ENCODE measurements at places on chromosomes 13 and 19.

- DNase-seq: no peak
Measured at GRCh38 chr13:94431574-94431973, 47.9 kb downstream of the DCT start.

GRCh38 chr19:18906605-18907519 is 10.9 kb upstream of the CERS1 start:
- no peak for DNase-seq

- DNase-seq: no peak
Measured at GRCh38 chr13:90872491-90873025, 474.9 kb upstream of the MIR17HG start.

DNA sequence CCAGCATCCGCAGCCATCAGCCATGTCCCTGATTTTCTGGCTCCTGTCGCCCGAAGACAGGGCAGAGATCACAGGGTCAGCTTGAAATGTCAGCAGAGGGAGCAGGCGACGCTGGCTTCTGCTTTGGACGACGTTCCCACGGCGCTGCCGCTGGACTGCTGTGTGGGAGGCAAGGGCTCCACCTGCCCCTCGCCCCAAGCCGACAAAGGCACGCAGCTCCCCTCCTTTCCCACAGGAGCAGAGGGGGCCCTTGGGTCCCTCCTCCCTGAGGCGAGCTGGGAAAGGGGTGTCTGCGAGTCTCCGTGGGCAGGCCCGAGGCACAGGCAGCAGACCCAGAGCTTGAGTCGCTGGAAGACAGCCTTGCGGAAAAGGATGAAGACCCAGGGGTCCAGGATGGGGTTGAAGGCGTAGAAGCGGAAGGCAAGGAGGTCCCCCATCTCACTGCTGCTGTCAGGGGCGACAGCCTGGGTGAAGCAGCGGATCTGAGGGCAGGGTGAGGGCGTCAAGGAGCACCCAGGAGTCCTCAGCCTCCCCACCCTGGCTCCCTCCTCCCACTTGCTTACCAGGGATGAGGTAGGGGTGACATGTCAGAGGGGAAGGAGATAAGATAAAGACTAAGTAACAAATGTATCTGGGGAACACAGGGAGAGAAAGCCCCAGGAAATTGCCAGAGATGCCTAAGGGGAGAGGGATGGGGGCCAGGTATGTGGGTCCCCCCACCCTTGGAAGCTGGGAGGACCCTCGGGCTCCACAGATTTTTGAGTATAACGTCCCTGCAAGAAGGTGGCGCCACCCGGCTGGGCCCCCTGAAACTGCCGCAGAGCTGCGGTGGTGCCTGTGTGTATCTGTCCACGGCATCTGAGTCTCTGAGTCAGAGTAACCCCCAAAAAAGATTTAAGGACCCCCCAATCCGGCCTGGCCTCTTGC is 3.4 kb downstream of the PTGIR start:
- DNase-seq: no peak

DNA sequence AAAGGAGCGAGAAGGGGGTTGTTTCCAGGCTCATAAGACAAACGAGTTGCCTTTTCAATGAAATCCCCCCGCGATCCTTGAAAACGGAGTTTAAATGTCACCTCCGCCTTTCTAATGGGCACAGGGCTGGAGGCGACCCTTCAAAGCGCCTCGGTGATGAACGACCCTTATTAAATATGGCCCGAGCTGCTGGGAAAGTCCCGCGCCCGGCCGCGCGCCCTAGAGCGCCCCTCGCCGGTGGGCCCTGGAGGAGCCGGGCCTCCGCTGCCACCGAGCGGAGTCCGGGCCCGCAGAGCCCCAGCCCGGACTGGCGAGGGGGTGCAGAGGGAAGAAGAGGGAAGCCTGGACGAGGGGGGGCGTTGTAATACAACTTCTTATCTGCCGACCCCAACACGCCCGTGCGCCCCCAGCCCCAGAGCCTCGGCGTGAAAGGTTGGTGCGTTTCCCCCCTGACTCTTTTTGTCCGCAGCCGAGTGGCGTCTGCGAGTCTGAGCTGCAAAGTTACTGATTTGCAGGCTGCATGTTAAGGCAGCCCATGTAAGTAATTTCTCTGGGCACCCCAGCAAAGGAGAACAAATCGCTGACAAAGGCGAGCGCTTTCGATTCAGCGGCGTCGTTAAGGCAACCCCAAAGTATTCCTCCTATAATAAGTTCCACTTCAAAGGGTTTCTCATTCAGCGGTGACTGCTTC is 11.9 kb downstream of the ZIC5 start:
- DNase-seq: no peak

- DNase-seq: no peak
Measured at GRCh38 chr13:112067116-112067741, at the start of gene SOX1. Gene SOX1 (plus strand): TSS chr13:112067149. CDS start chr13:112067659, 510 bp downstream.

DNA sequence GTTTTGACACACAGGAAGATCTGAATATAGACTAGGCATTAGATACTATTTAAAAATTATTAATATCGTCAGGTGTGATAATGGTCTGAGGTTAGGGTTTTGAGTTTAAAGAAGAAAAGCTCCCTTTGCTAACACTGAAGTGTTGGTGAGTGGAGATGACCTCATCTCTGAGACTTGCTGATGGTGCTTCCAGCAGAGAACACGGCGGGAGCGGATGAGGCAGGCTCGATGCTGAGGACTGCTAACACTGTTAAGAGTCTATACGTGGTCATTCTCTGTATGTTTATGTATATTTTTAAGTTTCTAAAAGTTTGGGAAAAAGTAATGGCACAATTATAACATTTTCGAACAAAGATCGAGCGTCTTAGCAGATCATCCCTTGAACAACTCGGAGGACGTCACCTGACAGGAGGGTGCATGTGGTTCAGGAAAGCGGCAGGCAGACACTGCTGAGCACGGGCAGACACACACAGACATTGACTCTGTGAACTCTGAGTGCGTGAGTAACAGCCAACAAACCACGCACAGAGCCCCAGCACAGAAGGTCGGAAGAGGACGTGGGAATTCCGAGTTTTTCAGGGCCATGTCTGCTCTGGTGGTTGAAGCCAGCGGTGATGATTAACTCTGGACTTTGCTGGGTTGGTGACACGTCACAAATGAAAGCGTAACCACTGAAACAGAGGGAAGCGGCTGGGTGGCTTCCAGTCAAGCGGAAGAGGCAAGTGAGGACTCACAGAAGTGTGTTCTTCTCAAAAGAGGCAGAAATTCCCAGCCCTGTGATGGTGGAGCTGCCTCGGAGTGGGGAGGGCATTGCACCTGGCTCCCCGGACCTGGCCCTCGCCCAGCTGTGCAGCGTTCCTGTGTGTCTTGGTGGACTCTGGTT is 91.9 kb upstream of the TEX29 start:
- no peak for DNase-seq

DNA sequence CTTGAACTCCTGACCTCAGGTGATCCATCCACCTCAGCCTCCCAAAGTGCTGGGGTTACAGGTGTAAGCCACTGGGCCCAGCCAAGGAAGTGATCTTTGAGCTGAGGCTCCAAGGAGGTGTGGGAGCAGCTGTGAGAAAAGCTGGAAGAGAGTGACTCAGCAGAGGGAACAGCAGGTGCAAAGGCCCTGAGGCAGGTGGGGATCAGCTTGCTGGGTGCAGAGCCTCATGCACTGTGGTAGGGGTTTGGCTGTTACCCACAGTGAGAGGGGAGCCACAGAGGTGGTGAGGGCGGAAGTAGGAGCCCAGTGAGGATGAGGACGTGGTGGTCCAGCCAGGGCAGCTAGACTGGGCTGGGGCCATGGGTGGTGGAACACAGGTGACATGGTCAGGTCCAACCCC is 6.5 kb downstream of the NPAS1 start:
- no peak for DNase-seq

DNA sequence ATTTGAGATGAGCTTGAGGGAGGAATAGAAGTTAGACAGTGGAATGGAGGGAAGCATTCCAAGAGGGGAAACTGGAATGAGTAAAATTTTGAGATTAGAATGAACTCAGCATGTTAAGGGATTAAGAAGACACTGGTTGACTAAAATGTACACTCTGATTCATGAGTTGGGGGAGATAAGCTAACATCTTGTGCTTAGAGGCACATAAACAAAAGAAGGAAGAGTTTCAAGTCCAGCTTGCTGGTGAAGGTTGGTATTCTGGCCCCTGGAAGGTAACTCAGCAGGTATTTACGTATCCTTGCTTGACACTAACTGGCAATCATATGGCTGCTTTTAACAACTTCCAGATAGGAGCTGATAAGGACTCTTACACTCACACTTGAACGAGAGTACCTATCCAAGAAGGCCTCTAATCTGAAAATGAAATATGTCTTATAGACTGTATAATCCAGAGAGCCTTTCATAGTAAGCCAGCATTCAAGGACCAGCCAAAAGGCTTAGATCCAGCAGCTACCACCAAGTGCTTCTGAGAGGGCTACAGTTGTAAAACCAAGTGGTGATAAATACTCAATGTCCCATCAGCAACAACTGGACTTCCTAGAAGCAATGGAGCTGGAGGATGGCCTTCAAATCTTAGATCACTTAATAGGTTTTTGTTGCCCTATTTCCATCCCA is 149.7 kb upstream of the SERP2 start:
- DNase-seq: no peak

DNA sequence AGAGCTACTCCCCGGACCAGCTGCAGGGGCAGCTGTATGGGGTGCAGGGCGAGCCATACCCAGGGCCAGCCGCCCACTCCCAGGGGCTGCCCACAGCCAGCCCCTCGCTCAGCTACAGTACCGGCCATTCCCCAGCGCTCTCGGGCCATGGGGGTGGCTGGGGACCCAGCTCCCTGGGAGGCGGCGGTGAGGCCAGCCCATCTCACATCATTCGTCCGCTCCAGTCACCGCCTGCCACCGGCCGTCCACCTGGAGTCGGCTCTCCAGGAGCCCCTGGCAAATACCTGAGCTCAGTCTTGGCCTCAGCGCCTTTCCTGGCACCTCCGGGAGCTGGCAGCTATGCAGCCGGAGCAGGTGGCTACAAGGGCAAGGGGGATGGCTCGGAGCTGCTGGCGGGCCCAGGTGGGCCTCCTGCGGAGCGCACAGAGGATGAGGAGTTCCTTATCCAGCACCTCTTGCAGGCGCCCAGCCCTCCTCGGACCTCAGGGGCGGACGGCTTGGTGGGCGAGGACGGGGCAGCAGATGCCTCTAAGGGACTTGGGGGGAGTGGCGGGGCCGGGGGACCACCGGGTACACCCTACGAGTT is 4.9 kb downstream of the PRR12 start:
- DNase-seq: no peak

- no peak for DNase-seq
Measured at GRCh38 chr13:36148446-36148845, 17.3 kb upstream of the DCLK1 start.

DNA sequence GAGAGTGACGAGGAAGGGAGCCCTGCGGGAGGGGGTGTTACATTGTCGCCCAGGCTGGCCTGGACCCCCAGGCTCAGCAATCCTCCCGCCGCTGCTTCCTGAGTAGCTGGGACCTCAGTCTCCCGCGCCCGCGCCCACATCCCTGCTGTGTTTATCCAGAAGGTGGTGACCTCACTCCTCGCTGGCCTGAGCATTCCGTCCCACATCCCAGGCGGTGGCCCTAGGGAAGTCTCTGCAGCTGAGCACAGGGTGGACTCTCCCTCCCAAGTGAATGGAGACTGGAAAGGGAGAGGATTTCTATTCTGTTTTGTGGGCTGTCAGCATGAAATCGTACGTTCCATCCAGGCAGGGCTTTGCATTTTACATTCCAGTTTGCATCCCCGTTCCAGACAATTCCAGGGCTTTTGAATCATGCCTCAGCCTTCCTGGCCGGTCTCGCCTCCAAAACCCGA is 401 bp upstream of the ZNF765 start:
- no peak for DNase-seq

DNA sequence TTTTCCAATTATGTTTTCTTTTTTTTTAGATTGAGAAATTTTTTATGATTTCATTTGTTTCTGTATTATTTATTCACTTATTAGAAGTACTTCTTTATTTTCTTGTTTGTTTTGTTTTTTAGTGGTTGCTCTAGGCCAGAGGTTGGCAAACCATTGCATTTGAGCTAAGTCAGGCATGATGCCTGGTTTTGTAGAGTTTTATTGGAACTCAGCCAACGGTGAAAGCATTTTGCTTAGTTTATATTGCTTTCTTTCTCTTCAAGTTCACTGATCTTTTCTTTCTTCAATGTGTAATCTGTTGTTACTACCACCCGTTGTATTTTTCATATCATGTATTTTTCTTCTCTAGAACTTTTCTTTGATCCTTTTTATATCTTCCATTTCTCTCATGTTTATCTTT is 19.7 kb downstream of the ZNF567 start:
- no peak for DNase-seq

GRCh38 chr13:94660695-94661326 is 51.5 kb downstream of the SOX21 start:
- peak; percentile 42 for DNase-seq

DNA sequence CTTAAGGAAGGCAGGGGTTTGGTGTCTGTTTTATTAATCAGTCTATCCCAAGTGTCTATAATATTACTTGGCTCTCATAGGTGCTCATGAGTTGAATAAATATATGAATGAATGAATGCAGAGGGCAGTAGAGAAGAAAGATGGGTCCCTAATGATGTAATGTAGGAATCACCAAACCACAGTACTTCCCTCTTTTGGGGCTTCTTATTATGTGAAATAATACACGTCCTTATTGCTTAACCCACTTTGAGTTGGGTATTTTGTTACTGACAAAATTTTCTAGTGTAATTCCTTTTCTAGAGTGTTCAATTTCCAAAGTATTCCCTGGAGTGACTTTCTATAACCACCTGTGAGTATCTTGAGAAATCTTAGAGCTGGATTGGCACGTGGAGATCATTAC is 13.2 kb downstream of the KLK5 start:
- DNase-seq: no peak

DNA sequence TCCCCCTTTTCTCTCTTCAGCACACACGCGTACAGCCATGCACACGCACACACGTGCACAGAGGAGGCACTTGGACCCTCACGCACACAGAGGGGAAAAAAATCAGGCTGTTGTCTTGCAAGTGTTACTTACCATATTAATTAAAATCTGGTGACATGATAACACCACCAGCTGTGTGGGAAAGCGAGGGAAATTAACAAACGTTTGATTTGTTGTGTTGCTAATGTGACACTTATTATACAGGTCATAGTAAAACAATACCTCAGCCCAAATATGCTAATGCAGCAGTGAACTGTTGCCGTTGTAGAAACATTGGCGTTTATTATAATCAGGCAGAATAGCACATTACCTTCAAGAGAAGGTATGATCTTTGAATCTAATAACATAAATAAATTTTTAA is 211.7 kb downstream of the TEX29 start:
- no peak for DNase-seq

- no peak for DNase-seq
Measured at GRCh38 chr13:101594936-101595335, 142.5 kb downstream of the ITGBL1 start.

DNA sequence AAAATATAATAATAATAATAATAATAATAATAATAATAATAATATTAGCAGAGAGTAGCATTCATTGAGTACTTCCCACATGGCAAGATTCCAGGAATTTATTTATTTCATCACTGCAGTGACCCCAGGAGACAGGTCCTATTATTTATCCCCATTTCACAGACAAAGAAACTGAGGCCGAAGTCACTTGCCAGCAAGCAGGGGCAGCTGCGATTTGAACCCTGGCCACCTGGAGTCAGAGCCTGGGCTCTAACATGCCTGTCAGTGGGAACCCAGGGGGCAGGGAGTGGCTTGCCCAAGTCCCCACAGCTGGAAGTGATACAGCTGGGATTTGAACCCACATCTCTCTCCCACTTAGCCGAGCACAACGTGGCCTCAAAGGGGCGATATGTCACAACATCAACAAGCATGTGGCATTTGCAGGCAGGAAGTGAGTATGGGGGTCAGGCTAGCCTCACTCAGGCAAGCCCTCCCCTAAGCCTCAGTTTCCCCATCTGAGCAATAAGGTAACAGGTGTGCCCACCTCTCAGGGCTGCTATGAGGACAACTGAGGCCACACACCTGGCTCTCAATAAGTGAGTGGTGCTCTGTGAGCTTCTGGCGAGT is 2.9 kb downstream of the SHFL start:
- no peak for DNase-seq

- no peak for DNase-seq
Measured at GRCh38 chr19:14066134-14066533, 4.3 kb upstream of the PALM3 start.

Measured in Jurkat, Clone E6-1 (cell line).